Suppressor macrophage (primary cell): ENCODE measurements at places on chromosomes 12 and 14.

GRCh38 chr12:63787306-63787705 lies 7.6 kb downstream of the RXYLT1 start:
- no peak for DNase-seq

GRCh38 chr12:113500782-113501311 lies 29.2 kb upstream of the LHX5 start:
- no peak for DNase-seq

GRCh38 chr14:89452281-89452680 lies 35.2 kb upstream of the FOXN3 start:
- no peak for DNase-seq

GRCh38 chr14:32296366-32296765 lies 32.7 kb upstream of the AKAP6 start:
- no peak for DNase-seq

DNA sequence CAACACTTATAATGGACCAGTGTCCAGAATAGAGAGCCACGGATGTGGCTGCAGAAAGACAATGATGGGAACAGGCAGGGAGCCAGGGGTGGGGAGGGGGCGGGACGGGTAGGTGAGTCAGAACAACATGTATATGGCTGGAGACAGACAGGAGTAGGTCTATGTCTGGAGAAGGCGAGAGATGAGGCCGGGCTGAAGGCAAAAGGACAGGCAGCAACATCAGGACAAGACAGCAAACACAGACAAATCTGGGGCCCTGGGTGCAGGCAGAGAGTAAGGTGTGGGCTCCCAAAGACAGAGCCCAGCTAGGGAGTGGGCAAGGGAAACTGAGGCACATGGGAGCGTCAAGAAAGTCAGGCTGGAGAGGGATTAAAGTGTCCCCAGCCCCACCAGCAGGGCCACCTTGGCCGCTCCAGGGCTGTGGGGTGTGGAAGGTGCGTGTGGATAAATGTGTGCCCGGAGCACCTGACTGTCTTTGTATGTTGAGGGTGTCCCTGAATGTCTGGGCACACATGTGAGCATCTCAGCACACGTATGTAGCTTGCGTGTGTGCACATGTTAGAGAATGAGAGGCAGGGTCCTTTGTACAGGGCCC lies 44.1 kb downstream of the FAM222A start:
- DNase-seq: no peak

DNA sequence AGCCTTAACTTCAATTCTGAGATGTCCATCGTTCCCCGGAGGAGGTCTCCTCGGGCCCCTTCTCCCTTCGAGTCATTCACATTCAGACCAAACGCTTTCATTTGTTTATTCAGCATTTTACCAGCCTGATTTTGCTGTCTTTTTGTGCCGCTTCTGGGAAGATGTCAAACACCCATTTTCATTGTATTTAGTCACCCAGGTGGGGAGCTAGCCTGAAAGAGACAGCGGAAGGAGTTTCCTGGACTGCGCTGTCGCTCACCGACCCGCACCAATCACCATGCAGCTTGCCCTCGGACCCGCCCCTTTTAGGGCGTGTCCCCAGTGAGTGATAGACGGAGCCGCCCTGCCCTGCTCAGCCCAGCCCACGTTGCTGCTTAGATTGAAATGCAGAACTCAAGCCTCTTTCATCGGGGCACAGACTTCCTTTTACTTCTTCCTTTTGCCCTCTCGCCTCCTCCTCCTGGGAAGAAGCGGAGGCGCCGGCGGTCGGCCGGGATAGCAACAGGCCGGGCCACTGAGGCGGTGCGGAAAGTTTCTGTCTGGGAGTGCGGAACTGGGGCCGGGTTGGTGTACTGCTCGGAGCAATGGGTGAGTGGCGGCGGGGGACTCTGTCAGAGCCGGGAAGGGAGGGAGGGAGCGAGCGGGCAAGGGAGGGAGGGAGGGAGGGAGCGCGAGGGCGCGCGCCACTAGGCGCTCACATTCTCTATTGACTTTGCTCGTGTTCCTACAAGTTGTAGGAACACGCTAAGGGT lies at the start of gene PAX9:
Gene PAX9 (plus strand): TSS at position 355 of the 752 bp plus-strand sequence. CDS start 230 bp downstream, at position 585.
- peak; percentile 62 for DNase-seq

- no peak for DNase-seq
Observed at GRCh38 chr12:23424685-23425084, 524.8 kb downstream of the SOX5 start.
